ENCODE measurements at places on chromosomes 13 and 19. TPM values are rescaled to one million over a fixed set of nuclear protein-coding genes. Genes with fewer than 3 reads are reported as not detected.

VSTM1 gene
- total RNA-seq = not detected

ZNF493 gene
- 15.1 TPM for total RNA-seq

MLNR gene
- not detected for total RNA-seq

SNAPC2 gene
- 18.2 TPM for total RNA-seq

ZNF761 gene
- total RNA-seq = 14.1 TPM

INSR gene
- total RNA-seq = 1.0 TPM

ZSCAN18 gene
- 31.7 TPM for total RNA-seq

SEMA6B gene
- total RNA-seq = not detected

C13orf42 gene
- total RNA-seq = not detected

ZNF534 gene
- total RNA-seq = not detected

CEACAM16 gene
- total RNA-seq = not detected

C3 gene
- total RNA-seq = 0.34 TPM

SLC25A41 gene
- total RNA-seq = not detected

MAP2K7 gene
- total RNA-seq = 36.8 TPM

C19orf85 gene
- not detected for total RNA-seq

ZNF562 gene
- total RNA-seq = 34.0 TPM

STAP2 gene
- total RNA-seq = 9.6 TPM

PRSS57 gene
- total RNA-seq = not detected

ADAMTS10 gene
- total RNA-seq = 3.7 TPM

LILRB5 gene
- total RNA-seq = not detected

PLIN3 gene
- total RNA-seq = 23.5 TPM

ELAVL3 gene
- not detected for total RNA-seq

CARM1 gene
- total RNA-seq = 95.1 TPM

C19orf44 gene
- total RNA-seq = 1.9 TPM

PSMC4 gene
- 107 TPM for total RNA-seq

GALP gene
- not detected for total RNA-seq

GIPC3 gene
- 0.09 TPM for total RNA-seq

ELSPBP1 gene
- total RNA-seq = not detected

ZNF845 gene
- total RNA-seq = 5.6 TPM

GNA15 gene
- total RNA-seq = 45.5 TPM

LGALS4 gene
- 0.29 TPM for total RNA-seq

ALG5 gene
- 26.8 TPM for total RNA-seq

TNNI3 gene
- not detected for total RNA-seq

CBY2 gene
- not detected for total RNA-seq

ITGBL1 gene
- not detected for total RNA-seq

ZNF844 gene
- 3.8 TPM for total RNA-seq

FFAR1 gene
- not detected for total RNA-seq

LPAR2 gene
- total RNA-seq = 28.2 TPM

PLPP2 gene
- 0.36 TPM for total RNA-seq

WDR87 gene
- not detected for total RNA-seq

ADGRE1 gene
- 1.6 TPM for total RNA-seq

ZNF30 gene
- 4.2 TPM for total RNA-seq

CYP4F3 gene
- 0.16 TPM for total RNA-seq

PSG2 gene
- not detected for total RNA-seq

TMIGD2 gene
- 14.8 TPM for total RNA-seq

ZNF559 gene
- total RNA-seq = 12.9 TPM

OR1M1 gene
- total RNA-seq = not detected

TGFBR3L gene
- 5.1 TPM for total RNA-seq

ETHE1 gene
- 57.1 TPM for total RNA-seq

LILRA1 gene
- not detected for total RNA-seq

SIGLEC14 gene
- total RNA-seq = not detected

NBEA gene
- 0.38 TPM for total RNA-seq

SYCN gene
- not detected for total RNA-seq

EXOC3L2 gene
- not detected for total RNA-seq

Data from activated CD8-positive, alpha-beta T cell treated with anti-CD3 and anti-CD28 coated beads for 36 hours (primary cell).